ENCODE measurements at places on chromosomes 1 and 21.
A peak's percentile ranks its signal among the peaks of the same experiment; 100 is the strongest.

DNA sequence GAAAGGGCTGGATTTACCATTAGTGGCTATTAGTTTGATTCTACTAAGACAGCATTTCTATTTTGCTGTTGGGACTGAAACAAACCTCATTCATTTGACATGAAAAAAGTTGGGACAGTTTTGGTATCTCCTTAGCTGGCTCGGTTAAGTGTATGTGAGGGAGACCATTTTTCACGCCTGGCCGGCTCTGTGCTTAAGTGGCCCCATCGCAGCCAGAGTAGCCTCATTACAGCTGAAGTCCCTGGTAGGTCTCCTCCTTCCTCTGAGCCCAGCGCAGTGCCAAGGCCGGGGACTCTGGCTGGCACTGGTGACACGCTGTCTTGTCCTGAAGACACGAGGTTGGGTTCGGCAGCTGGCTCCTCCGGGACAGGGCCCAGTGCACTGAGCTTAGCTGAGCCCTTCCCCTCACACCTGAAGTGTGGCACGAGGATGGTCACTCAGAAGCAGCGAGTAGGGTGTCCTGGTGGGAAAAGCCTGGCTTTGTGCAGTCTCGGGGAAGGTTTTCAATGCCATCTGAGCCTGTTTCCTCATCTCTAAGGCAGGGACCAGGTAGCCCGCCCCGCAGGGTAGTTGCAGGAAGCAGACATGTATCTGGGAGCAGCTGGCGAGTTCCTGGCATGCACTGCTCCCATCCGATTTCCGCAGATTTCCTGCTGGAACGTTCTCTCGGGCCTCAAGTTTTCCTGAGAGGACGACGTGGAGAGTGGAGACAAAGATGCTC is 196.5 kb downstream of the DYRK1A start:
- no peak for DNase-seq

DNA sequence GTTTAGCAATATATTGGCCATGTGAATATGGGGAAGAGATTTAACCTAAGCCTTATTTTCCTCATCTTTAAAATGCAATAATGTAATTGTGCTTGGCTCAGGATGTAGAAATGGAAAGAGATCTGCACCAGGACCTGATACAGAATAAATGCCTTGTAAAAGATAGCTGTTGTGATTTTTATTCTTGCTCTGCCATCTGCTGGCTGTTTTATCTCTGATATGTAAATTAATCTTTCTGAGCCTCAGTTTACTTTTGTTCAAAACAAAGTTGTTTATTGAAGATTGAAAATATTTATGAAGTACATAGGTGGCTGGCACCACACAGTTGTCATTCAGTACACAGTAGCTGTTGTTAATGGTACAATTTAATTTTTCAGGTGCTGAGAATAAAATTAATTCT is 21.9 kb downstream of the ZYG11B start:
- no peak for DNase-seq

DNA sequence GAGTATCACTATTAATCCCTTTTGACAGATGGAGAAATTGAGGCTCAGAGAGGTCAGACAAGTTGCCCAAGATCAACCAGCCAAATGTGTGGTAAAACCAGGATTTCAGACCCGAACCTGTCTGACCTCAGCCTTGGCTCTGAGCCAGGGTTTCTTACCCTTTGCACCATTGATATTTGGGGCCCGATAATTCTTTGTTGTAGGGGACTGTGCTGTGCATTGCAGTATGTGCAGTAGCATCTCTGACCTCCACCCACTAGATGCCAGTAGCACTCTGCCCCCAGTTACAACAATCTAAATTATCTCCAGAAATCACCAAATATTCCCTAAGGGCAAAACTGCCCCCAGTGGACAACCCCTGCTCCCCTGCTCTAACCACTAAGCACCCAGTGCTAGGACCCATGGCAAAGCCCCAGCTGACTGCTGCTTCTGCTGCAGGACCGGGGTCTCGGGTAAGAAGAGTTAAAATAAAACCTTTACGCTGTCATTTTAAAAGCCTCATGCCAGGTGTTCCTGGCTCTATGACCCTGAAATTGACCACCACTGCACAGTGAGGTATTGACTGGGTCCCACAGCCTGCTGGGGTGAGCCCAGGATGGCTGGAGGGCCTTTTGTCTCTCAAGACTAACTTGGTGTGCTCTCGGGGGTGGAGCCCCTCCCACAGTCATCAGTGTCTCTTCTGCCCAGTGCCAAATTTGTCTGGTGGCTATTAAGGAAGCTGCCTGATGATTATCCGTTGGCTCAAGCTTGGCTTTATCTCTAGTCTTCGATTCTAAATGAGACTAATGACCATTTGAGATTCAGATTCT is 5.6 kb upstream of the MAN1C1 start:
- DNase-seq: peak; percentile 5

- no peak for DNase-seq
These were observed 809.2 kb downstream of the USP25 start for GRCh38 chr21:16538936-16539440.

- DNase-seq: no peak
These were observed 382.2 kb downstream of the NTNG1 start for GRCh38 chr1:107523061-107523460.

- DNase-seq: no peak
These were observed 382.5 kb upstream of the VAMP3 start for GRCh38 chr1:7388488-7389185.

DNA sequence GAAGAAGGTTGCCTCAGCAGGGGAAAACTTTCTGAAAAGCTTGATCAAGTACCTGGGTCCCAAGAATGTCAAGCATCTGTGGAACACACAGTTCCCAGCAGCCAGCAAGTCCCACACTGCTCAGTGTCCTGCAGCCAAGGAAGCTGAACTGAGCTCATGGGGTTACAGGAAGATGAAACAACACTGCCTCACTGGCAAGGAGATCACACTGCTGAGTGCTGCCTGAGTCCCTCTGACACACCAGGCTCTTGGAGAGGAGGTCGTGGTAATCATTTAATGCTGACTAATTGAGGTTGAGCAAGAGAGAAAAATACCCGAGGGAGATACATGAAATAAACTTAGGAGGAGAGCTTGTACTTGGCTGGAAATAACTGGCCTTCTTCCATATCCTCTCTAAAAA is 75.2 kb downstream of the MPZL1 start:
- DNase-seq: no peak

DNA sequence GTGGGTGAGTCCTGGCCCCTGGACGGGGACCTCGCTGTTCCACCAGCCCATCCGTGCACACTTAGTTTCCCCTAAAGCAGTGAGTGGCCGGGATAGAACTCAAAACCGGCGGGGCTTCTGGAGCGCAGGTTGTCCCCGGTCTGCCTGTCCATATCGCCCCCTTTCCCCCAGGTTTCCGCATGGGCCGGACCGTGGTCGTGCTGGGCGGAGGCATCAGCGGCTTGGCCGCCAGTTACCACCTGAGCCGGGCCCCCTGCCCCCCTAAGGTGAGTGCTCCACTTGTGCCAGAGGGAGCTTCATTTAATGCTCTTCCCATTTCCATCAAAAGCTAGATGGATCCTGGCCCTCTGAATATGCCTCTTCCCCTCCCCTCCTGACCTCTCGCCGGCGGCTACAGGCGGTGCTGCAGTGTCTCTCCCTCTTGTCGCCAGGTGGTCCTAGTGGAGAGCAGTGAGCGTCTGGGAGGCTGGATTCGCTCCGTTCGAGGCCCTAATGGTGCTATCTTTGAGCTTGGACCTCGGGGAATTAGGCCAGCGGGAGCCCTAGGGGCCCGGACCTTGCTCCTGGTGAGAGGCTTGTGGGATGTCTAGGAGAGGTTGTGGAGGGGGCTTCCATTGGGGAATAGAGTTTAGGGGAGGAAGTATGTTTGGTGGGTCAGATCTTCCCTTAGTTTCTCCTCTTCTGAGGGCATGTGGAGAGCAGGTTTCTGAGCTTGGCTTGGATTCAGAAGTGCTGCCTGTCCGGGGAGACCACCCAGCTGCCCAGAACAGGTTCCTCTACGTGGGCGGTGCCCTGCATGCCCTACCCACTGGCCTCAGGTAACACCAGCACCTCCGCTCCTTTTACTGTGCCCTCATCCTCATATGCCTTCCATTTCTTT is 683 bp downstream of the PPOX start:
- DNase-seq: no peak

DNA sequence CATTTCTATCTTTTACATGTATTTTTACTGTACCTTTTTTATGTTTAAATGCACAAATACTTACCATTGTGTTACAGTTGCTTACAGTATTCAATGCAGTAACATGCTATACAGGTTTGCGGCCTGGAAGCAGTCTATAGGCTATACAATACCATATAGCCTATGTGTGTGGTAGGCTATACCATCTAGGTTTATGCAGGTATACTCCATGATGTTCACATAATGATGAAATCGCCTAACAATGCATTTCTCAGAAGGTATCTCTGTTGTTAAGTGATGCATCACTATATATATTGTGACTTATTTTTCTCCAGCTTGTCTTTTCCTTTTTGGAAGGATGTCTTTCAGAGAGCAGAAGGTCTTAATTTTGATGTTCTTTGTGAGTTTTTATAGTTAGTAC is 103.5 kb downstream of the MAST2 start:
- no peak for DNase-seq

GRCh38 chr1:109395602-109396512 is 1.9 kb downstream of the SORT1 start:
- DNase-seq: no peak

DNA sequence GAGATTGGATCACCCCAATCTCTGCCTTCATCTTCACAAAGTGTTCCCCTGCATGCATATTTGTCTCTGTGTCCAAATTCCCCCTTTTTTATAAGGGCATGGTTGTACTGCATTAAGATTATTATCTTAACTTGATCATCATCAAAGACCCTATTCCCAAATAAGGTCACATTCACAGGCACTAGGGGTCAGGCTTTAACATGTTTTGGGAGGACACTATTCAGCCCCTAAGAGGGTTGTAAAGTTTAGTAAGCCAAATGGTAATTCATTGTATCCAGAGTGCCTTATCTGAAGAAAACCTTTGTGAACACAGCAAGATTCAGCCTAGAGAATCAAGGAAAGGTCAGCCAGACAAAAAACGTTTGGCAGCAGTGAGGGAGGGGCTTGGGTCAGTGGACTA is 317.6 kb upstream of the PLD5 start:
- DNase-seq: no peak

- DNase-seq: peak; percentile 55
These were observed 685 bp downstream of the UBAP2L start for GRCh38 chr1:154221278-154222001.

- DNase-seq: no peak
These were observed 30.6 kb downstream of the HFM1 start for GRCh38 chr1:91374086-91374485.

DNA sequence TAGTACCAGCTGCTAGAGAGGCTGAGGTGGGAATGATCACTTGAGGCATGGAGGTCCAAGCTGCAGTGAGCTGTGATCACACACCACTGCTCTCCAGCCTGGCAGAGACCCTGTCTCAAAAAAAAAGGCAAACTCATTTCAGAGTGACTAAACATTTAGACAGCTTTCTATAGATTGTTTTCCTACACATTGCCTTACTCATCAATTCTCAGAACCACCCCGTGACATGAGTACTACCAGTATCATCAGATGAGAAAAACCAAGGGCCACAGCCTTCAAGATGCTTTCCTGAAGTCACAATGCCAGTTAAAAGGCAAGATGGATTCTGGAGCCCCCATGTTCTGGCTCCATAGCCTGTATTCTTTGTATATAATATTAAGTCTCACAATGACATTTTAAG is 22.4 kb upstream of the SMPDL3B start:
- DNase-seq: no peak

DNA sequence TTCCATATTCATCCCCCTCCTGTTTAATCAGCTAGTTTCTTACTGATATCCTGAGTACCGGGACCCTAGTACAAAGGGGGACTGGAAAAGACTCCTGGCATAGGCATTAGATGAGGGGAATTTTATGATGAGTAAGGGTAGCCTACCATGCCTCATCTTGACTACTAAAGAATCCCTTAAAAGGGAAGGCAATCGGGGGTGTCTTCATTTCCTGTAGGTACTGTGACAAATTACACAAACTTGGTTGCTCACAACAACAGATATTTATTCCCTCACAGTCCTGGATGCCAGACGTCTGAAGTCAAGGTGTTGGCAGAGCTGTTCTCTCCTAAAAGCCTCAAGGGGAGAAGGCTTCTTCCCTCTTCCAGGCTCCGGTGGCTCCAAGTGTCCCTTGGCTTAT is 28.9 kb upstream of the RUNX1 start:
- no peak for DNase-seq

GRCh38 chr1:56545711-56546110 is 33.7 kb downstream of the PLPP3 start:
- DNase-seq: no peak

GRCh38 chr1:55002686-55003085 is 4.0 kb downstream of the BSND start:
- no peak for DNase-seq

DNA sequence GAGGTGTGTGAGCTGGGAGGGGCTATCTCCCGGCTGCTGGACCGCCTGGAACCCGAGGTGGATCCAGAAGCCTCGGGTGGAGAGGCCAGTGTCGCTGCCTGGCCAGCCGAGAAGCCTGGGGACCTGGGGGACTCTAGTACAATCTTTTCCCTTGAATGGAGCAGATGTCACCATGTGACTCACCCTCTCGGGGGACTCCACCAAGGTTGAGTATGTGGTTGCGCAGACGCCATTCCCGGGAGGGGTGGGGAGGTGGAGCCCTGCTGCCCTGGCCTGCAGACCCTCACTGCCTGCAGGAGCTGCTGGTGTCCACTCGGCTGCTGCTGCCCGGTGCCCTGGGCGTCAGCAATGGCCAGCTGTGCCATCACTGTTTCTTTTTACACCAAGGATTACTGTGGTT is 40.3 kb downstream of the TP73 start:
- DNase-seq: no peak

DNA sequence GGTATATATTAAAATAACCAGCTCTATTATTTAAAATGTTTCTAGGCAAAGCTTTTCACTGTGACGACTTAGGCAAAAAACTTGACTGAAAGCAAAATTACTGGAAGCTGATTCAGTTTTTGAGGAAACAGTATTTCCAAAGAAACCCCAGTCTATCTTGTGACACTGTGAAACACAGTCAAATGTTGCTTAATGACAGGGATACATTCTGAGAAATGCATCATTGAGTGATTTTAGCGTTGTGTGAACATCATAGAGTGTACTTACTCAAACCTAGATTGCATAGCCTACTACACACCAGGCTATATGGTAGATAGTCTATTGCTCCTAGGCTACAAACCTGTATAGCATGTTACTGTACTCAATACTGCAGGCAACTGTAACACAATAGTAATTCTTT is 116.9 kb upstream of the KCNK1 start:
- no peak for DNase-seq

DNA sequence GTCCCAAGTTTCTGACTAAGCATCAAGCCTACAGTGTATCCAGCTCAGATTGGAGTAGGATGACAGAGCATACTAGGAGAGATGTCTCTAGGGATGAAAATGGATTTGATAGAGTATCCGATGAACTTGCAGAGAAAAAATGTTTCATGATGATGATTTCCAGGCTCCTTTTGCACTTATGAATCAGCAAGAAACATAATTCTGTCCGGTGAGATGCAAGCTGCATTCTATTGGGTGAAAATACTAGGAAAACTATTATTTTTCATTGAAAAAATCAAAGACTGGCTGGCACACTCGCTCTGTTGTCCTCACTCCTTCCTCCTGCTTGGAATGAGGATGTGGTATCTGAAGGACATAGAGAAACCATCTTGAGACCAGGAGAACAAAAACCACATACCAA is 35.4 kb upstream of the RAB3GAP2 start:
- no peak for DNase-seq

- no peak for DNase-seq
These were observed 4.5 kb downstream of the TRIM67 start for GRCh38 chr1:231166398-231166797.
